ENCODE measurements at places on chromosomes 1 and 21.

- DNase-seq = no peak
These were observed 37.1 kb upstream of the MCOLN3 start for GRCh38 chr1:85085417-85085816.

GRCh38 chr1:199353906-199354305 is 673.6 kb upstream of the NR5A2 start:
- no peak for DNase-seq

DNA sequence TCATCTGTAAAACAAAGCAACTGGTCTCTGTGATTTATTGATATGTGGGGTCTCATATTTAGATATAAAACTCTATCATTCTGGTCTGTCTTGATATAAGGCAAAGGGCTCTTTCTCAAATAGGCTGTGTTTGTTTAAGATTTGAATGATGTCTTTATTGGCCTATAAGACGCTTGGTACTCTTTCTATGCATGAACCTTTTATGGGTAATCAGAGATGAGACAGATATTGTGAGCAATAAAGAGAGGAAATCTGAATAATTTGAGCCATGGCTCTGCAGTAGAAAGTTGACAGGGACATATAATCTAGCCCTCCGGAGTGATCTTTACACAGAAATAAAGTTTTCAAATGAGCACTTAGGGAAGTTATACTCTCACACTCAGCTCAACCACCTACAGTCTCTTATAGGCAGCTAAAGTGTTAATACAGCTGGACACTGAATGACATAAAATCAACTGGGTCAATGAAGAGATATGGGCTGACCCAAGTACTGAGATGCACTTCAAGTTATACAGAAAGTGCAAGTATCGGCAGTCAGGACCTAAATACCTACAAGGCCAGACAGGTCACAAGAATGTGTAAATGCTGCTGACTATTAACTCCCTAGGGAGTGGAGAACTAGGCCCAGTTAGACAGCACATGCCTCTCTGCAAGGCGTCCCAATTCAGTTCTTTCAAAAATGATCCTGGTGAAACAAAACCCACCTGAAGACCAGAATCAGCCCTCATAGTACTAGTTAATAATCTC is 111.0 kb downstream of the PTPN14 start:
- no peak for DNase-seq

- peak; percentile 28 for DNase-seq
These were observed 487.3 kb downstream of the SIPA1L2 start for GRCh38 chr1:232142403-232143314.

- DNase-seq = no peak
These were observed 38.2 kb downstream of the TRAPPC10 start for GRCh38 chr21:44050276-44050675.

GRCh38 chr21:33339918-33340317 is 15.1 kb downstream of the IFNAR1 start:
- no peak for DNase-seq

DNA sequence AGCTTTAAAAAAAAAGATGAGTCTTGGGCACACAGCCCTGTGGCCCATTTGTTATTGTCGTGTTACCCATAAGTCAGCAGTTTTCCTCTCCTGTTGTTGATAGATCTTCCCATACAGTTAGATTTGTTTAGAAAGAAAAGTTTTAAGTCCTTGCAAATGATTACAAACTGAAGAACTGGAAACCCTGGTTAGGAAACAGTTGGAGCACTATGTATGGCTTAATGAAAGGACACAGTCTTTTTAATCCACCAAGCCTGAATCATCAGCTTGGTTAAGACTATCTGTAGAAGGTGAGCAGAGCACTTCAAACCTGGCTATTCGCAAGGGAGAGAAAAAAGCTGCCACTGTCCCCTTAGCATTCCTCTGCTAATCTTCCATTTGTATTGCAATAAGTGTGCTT is 241.0 kb downstream of the DISC1 start:
- no peak for DNase-seq

- DNase-seq = no peak
These were observed 18.8 kb downstream of the ENTREP3 start for GRCh38 chr1:155236451-155236850.

GRCh38 chr1:78081980-78082860 is 36.5 kb downstream of the GIPC2 start:
- no peak for DNase-seq

- no peak for DNase-seq
These were observed 35.4 kb upstream of the CD1D start for GRCh38 chr1:158145173-158145719.

All from substantia nigra (tissue), 51 donors.